ENCODE measurements at places on chromosomes 4 and X. TPM values are rescaled to one million over a fixed set of nuclear protein-coding genes. Genes with fewer than 3 reads are reported as not detected.
A peak's percentile ranks its signal among the peaks of the same experiment; 100 is the strongest.

DNA sequence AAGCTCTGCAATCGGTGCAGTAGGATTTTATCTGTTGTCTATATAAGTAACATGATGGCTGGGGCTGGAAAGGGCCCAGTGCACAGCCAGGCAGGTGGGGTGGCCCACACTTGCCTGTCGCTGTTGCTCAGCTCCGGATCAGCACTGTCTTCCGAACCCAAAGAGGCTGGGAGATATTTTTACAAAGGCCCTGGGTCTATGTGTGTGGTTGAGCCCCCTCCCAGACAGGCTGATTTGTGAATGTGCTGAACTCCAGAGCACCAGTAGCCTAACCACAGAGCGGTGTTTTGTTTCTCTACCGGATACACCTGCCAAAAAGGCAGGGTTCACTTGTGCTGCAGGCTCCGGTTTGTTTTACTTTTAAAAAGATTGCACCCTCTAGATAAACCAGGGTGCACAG is 33.5 kb upstream of the CHRNA9 start:
- H3K4me1 ChIP-seq, result peaks cover 80% of the 10 kb centered on the region
- DNase-seq, result peak; percentile 35
- H3K27ac ChIP-seq, result peak overlapping the region; percentile 94
- peaks cover 13% of the 10 kb centered on the region for H3K36me3 ChIP-seq
- H3K27me3 ChIP-seq, result no peaks in the 10 kb centered on the region
- H3K4me3 ChIP-seq, result peak overlapping the region; percentile 71

- H3K27me3 ChIP-seq, result peaks cover 7% of the 10 kb centered on the region
- no peaks in the 10 kb centered on the region for H3K4me1 ChIP-seq
- no peak overlapping the region for H3K27ac ChIP-seq
- H3K36me3 ChIP-seq, result no peaks in the 10 kb centered on the region
Observed at GRCh38 chr4:8278421-8279287, 9.1 kb downstream of the HTRA3 start.

DNA sequence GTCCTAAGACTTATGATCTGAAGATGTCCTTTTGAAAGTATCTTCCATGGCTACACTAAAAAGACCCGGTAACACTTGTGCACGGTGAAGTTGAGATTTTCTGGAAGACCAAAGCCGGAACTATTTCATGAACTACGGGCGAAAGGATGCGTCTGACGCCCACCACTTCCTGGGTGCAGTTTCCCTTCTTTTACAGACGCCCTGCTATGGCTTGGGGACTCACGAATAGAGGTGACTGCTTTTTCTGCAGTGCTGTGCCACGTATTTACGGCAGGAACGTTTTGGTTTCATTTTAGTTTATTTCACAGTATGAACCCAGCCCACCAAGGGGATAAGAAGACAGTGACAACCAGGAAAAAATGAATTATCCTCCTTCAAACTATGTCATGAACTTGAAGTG is 180.4 kb downstream of the AFAP1 start:
- no peaks in the 10 kb centered on the region for H3K36me3 ChIP-seq
- H3K27ac ChIP-seq, result peak overlapping the region; percentile 87
- H3K4me3 ChIP-seq, result peak overlapping the region; percentile 66
- H3K27me3 ChIP-seq, result peaks cover 3% of the 10 kb centered on the region

GRCh38 chr4:174317531-174317930 is 33.8 kb downstream of the CEP44 start:
- H3K4me3 ChIP-seq, result no peak overlapping the region
- peaks cover 3% of the 10 kb centered on the region for H3K4me1 ChIP-seq
- no peaks in the 10 kb centered on the region for H3K27me3 ChIP-seq
- no peak overlapping the region for H3K27ac ChIP-seq

DNA sequence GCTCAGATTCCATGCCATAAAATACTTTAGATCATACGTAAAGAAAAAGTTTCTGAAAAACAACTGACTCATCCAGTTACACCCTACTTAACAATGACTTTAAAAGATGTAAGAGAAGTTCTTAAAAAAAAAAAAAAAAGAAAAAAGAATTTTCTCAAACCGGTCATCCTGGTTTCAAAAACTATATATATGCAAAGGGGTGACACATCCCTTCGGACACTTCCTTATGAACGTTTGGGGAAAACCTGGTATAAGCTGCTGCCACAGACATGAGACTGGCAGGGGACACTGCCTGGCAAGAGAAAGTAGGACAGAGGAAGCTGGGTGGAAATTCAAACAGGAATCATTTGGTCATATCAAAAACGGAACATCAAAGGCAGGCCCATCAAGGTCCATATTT is 81.2 kb upstream of the PRSS48 start:
- DNase-seq, result no peak
- no peak overlapping the region for H3K27ac ChIP-seq
- peaks cover 12% of the 10 kb centered on the region for H3K27me3 ChIP-seq
- H3K36me3 ChIP-seq, result no peaks in the 10 kb centered on the region
- H3K4me3 ChIP-seq, result no peak overlapping the region

- no peak for DNase-seq
- no peak overlapping the region for H3K4me3 ChIP-seq
- H3K27ac ChIP-seq, result no peak overlapping the region
- H3K4me1 ChIP-seq, result no peaks in the 10 kb centered on the region
- H3K36me3 ChIP-seq, result no peaks in the 10 kb centered on the region
- no peaks in the 10 kb centered on the region for H3K27me3 ChIP-seq
Observed at GRCh38 chrX:8971116-8971515, 62.8 kb downstream of the FAM9B start.

DNA sequence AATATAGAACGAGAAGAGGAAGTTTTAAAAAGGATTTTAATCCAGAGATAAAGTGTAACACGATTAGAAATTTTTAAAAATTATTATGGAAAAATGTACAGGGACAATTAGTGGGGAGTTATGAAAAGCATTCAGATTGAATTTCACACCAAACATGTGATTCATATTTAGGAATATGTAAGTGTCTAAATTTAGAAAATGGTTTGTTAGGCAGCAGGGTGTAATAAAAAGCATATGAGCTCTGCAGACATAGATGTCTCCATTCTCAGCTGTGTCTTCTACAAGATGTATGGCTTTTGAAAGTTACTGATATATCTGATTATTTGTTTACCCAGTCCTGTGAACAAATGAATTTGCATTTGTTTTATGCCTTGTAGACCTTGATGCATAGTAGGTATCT is 638.9 kb upstream of the AGA start:
- H3K4me3 ChIP-seq, result no peak overlapping the region
- H3K27ac ChIP-seq, result no peak overlapping the region
- DNase-seq, result no peak
- no peaks in the 10 kb centered on the region for H3K27me3 ChIP-seq
- no peaks in the 10 kb centered on the region for H3K4me1 ChIP-seq

- DNase-seq, result no peak
- H3K36me3 ChIP-seq, result no peaks in the 10 kb centered on the region
- H3K27me3 ChIP-seq, result no peaks in the 10 kb centered on the region
- H3K27ac ChIP-seq, result no peak overlapping the region
- no peak overlapping the region for H3K4me3 ChIP-seq
- H3K4me1 ChIP-seq, result no peaks in the 10 kb centered on the region
Observed at GRCh38 chr4:119872371-119873016, 194.2 kb downstream of the MAD2L1 start.

DNA sequence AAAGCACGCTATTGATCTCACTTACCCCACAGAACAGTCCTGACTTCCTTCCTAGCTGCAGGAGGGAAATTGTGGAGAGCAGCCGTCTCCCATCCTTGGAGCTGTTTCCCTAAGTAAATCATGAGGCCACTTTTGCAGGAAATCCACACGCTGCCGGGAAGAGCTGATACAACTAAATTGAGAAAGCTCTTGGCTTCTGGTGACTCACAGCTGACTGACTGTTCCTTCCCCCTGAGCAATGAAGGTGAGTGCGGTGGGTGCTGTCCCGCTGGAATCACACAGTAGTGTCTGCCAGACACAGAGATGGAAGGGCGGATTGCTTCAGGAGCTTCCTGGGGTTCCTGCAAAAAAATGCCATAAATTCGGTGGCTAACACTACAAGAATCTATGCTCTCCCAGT is 268.9 kb downstream of the ASMT start:
- no peak for DNase-seq
- H3K4me3 ChIP-seq, result no peak overlapping the region
- H3K27me3 ChIP-seq, result peaks cover 19% of the 10 kb centered on the region
- no peaks in the 10 kb centered on the region for H3K36me3 ChIP-seq

GRCh38 chr4:89752932-89753598 is 83.9 kb downstream of the SNCA start:
- H3K36me3 ChIP-seq, result no peaks in the 10 kb centered on the region
- no peak overlapping the region for H3K27ac ChIP-seq
- no peaks in the 10 kb centered on the region for H3K4me1 ChIP-seq
- no peak overlapping the region for H3K4me3 ChIP-seq
- no peak for DNase-seq
- no peaks in the 10 kb centered on the region for H3K27me3 ChIP-seq

DNA sequence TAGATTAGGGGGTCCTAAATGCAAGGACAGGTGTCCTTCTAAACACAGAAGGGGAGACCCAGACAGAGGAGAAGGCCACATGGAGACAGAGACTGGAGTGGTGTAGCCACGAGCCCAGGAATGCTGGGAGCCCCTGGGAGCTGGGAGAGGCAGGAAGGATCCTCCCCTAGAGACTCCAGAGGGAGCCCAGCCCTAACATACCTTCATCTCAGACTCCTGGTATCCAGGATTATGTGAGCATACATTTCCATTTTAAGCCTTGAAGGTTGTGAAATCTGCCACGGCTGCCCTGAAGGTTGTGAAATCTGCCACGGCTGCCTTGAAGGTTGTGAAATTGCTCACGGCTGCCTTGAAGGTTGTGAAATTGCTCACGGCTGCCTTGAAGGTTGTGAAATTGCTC is 148.4 kb downstream of the ASMT start:
- H3K4me3 ChIP-seq, result no peak overlapping the region
- no peak for DNase-seq
- H3K27me3 ChIP-seq, result no peaks in the 10 kb centered on the region
- H3K27ac ChIP-seq, result no peak overlapping the region

DNA sequence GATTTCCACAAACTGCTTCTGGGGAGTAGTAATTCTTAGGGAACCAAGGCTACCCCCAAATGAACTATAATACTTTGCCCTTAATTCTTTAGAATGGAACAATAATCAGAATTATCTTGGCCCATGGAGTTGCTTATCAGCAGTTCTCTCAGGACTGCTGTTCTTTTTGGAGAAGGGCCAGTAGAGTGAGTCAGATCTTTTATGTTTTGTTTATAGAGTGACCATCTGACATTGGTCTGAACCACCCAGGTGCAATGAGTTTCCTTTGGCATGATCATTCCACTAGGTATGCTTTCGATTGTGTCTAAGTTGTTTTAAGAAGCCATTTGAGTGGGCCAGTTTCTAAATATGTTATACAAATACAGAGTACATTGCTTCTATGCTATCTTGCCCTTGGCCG is 31.8 kb downstream of the PRRG1 start:
- H3K27me3 ChIP-seq, result no peaks in the 10 kb centered on the region
- DNase-seq, result no peak
- no peak overlapping the region for H3K27ac ChIP-seq
- no peaks in the 10 kb centered on the region for H3K4me1 ChIP-seq
- no peaks in the 10 kb centered on the region for H3K36me3 ChIP-seq
- H3K4me3 ChIP-seq, result no peak overlapping the region

GRCh38 chr4:39044956-39045826 is 13.0 kb upstream of the TMEM156 start:
- H3K27me3 ChIP-seq, result no peaks in the 10 kb centered on the region
- peak overlapping the region; percentile 84 for H3K27ac ChIP-seq
- H3K4me1 ChIP-seq, result peaks cover 43% of the 10 kb centered on the region
- H3K36me3 ChIP-seq, result peaks cover 6% of the 10 kb centered on the region

DNA sequence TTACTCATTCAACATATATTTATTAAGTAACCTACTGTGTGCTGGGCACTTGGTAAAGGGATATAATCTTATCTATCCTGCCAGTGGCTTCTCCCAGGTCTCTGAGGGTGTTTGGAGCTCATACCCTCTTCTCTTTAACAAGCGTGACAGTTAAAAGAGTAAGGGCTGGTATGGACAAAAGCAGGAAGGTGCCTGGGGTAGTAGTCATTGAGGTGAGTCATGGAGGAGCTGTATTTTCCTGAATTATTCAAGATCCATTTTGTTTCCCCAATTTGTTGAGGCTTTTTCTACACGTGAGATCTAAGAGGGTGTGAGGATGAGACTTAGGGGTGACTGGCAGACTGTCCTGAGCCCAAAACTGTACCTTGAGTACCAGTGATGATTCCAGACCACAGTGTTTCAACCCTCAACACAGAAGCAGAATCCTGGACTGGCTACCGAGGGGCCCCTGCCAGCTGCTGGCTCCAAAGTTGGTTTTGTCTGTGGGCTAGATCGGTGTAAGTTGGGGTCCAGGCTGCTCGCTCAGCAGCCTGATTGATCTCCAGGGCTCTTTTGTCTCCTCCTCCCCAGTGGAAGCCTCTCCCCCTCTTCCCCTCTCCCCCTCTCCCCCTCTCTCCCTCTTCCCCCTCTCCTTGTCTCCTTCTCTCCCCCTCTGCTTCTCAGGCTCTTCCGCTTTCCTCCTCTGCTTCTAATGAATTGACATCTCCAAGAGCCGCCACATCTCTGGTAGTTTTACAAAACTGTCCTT is at the start of gene DRP2:
DRP2 (plus strand) TSS at position 671 of the 748 bp plus-strand sequence. CDS start 11,862 bp downstream, outside the sequence.
- no peaks in the 10 kb centered on the region for H3K27me3 ChIP-seq
- no peaks in the 10 kb centered on the region for H3K36me3 ChIP-seq
- no peak for DNase-seq

DNA sequence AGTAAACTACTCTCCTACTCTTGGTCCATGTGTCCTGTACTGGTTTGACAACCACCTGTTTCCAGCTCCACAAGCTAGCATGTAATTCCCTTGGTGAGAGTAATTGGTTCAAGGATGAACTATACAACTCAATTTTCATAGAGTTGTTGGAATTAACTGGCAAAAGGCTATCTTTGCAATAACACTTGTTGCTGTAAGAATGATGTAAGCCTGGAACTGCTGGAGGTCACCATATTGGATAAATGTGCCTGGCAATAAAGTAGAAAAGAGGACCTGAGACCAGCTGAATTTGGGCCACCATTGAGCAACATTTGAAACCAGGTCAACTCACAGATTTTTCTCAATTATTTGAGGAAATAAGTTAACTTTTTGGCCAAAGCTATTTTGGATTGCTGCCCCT is 175.5 kb downstream of the CAMK2D start:
- H3K4me1 ChIP-seq, result peaks cover 11% of the 10 kb centered on the region
- DNase-seq, result no peak
- no peak overlapping the region for H3K4me3 ChIP-seq
- H3K27ac ChIP-seq, result no peak overlapping the region
- peaks cover 42% of the 10 kb centered on the region for H3K36me3 ChIP-seq

DNA sequence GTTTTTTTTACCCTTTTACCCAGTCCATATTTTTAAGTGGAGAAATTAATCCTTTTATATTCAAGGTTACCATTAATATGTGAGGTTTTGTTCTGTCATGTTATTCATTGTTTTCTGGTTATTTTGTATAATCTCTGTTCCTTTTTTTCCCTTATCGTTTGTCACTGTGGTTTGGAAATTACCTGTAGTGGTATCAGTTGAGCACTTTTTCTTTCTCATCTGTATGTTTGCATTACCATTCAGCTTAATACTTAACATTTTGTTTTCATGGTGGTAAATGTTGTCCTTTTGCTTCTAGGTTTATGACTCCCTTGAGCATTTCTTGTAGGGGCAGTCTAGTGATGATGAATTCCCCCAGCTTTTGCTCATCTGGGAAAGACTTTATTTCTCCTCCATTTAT is 6.6 kb downstream of the ETDC start:
- DNase-seq, result no peak
- H3K4me1 ChIP-seq, result no peaks in the 10 kb centered on the region
- no peak overlapping the region for H3K27ac ChIP-seq
- no peaks in the 10 kb centered on the region for H3K27me3 ChIP-seq
- H3K36me3 ChIP-seq, result peaks cover 29% of the 10 kb centered on the region

Gene ATP11C
- 20.3 TPM for total RNA-seq

Gene TMPRSS11E
- total RNA-seq, result not detected

Gene FAAH2
- total RNA-seq, result 1.5 TPM

Gene GUCY2F
- not detected for total RNA-seq

Gene DRD5
- not detected for total RNA-seq

Gene IL13RA1
- 0.42 TPM for total RNA-seq
